HTR-8/SVneo (cell line): ENCODE measurements at places on chromosomes 4 and X.

DNA sequence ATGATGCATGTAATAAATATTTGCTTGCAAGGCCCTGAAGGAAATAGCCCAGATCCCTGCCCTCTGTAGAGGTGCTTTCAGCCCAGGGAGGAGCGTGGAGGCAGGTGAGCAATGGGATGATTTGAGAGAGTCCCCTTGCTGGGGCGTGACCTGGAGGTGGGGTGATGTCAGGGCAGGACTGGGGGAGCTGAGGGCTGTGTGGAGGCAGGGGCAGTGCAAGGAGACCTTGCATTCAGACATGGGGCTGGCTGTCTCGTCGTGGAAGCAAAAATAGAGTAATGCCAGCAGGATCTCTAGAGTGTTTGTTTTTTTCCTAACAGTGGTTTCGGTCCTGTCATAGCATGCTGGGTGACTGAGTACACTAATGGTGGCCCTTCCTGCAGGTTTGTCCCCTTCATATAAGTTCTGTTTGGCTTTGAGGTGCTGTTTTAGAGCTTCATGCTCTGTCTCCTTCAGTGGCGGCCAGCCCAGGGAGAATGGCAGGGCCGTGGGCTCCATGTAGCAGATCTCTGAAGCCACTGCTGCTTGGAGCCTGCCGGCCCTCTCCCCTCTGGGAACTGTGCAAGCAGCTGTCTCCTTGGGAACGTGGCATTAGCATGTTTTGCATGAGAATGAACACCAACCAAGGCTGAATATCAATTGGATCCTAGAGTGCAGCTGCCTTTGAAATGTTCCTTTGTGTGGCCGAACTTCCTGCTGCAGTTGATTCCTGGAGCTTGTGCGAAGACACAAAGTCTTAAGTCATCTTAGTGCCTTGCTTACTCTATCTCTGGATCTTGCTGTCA, 39.3 kb upstream of the CLDN34 start:
- no peak for DNase-seq

DNA sequence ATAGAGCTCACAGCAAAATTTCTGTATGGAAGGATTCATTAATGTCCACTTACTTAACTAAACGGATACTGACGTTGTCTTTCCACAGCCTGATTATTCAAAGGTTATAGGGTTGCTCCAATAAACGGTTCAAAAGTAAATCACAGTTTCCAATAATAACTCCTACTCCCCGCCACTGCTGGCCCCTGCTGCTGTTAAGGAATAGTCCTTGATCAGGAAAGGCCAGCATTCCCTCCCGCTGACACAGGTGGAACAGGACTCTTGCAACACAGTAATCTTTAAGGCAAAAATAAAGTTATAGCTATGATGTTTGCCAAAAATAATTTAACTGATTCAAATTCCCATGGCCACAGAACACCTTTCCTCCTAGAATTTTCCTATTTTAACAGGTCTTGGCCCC, 53.9 kb downstream of the FAT1 start:
- no peak for DNase-seq

DNA sequence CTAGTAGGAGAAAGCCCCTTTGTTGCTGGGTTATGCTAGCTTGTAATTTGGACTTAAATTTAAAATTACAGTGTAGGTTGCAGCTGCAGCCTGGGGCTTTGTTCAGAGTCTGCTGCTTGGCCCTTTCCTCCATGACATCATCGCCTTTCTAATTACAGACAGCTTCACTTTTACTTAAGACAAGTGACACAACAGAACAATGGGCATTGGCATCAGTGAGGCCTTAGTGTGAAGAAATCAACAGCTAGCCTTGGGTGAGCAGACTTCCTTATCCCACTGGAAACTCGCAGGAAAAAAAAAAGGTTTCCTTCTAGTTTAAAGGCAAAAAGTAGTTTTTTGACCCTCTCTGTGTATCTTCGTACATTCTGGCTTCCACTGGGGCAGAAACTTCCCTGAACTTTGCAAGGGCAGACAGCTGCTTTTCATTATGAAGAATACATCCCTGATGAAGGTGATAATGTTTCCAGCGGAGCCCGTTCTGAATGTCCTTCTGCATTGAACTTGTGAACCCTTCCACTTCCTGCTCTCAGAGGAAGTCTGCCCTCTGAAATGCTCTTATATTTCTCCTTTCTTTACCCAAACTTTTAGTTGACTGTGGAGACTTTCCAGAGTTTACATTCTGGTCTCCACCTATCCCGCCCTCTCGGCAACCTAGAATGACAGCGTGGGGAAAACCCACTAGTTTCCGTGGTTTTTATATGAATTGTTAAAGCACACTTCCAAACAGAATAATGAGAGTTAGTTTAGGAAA, 123.2 kb upstream of the FAM9C start:
- DNase-seq, result no peak

- peak; percentile 78 for DNase-seq
Observed at GRCh38 chr4:128571747-128572146, 237.8 kb upstream of the JADE1 start.

GRCh38 chr4:54783402-54784110, 125.8 kb downstream of the KIT start:
- DNase-seq, result no peak

GRCh38 chr4:915041-915474, 17.1 kb downstream of the GAK start:
- DNase-seq, result no peak

DNA sequence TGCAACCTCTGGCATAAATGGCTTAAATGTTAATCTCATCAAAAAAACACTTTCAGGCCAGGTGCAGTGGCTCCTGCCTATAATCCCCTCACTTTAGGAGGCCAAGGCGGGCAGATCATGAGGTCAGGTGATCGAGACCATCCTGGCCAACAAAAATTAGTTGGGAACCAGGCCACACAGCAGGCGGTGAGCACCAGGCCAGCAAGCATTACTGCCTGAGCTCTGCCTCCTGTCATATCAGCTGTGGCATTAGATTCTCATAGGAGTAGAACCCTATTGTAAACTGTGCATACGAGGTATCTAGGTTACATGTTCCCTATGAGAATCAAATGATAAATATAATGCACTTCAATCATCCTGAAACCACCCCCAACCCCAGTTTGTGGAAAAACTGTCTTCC, 125.8 kb downstream of the LRBA start:
- no peak for DNase-seq

GRCh38 chrX:49186125-49187027, at the start of gene PRICKLE3:
PRICKLE3 (minus strand) TSS chrX:49186373; CDS start chrX:49186297, 76 bp downstream.
- peak; percentile 45 for DNase-seq

GRCh38 chr4:140244328-140244727, 90.3 kb upstream of the MAML3 start:
- DNase-seq, result no peak

DNA sequence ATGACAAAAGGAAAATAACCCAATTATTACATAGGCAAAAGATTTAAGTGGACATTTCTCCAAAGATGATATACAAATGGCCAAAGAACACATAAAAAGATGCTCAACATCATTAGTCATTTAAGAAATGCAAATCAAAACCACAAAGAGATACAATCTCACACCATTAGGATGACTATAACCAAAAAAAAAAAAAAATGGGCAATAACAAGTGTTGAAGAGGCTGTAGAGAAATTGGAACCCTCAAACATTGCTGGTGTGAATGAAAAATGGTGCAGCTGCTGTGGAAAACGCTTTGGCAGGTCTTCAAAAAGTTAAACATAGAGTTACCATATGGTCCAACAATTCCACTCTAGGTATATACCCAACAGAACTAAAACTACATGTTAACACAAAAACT, 5.6 kb upstream of the PRDX4 start:
- DNase-seq, result no peak

GRCh38 chrX:4185086-4185485, 471.6 kb upstream of the PRKX start:
- no peak for DNase-seq

DNA sequence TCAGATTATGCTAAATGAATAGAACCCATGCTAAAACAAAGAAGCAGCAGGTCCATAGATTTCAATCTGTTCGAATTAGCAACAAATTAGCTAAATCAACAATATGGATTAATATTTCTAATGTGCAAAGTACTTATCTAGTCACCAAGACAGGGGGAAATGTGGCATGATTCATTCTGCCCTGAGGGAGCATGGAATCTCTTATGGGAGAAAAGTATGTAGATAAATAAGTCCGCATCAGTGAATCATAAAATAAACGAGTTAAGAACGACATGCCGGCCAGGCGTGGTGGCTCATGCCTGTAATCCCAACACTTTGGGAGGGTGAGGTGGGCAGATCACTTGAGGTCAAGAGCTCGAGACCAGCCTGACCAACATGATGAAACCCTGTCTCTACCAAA, 102.1 kb downstream of the ANOS1 start:
- peak; percentile 8 for DNase-seq

- DNase-seq, result no peak
Observed at GRCh38 chr4:1471443-1472147, 65.4 kb upstream of the NKX1-1 start.

DNA sequence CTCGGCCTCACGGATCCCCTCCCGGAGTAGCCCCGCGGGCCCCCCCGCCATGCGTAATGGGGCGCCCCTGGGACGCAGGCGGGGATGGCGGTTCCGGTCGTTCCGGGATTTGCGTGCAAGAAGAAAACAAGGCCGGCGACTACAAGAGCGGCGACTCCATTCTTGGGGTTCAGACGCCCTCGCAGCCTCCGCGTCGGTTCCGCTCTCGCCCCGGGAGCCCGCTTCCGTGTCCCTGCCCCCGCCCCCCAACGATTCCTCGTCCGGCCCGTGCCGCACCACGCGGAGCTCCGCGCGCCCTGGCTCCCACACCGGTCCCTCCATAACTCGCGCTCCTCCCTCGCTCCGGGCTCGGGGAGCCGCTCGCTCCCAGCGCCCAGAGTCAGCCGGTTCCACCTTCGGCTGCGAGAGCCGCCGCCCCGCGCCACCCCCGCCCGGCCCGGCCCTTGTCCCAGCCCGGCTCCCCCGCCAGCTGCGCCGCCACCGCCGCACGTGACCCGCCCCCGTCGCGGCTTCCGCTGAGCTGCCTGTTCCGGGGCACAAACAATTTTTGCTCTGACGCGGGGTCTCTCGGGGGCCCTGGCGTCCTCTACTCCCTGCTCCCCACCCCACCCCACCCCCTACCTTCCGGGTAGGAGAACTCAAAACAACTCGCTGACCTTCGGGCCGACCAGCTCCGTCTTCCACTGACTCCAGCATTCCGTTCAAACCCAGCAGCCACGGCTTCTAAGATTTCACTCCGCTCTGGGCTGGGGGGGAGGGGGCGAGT, 78.8 kb upstream of the BCOR start:
- no peak for DNase-seq

DNA sequence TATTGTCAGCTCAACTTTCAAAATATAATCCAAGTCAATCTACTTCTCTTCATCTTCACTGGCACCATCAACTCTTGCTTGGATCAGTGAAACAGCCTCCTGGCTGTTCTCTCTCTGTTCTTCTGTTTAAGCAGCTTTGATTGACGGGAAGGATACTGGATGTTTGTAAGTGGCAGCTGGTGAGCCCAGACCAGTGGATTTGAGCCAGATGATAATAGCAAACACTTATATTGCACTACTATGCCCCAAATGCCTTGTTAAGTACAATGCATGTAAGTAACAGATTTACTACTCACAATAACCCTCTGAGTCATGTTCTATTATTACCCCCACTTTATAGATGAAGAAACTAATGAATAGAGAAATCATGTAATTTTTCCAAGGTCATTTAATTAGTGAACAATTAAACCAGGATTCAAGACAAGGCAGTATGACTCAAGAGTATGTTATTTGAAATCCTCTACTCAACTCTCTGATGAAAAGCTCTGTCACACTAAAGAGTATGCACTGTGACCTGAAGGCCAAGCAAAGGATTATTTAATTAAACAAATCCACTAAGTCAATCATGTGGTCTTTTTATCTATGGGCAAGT, 44.8 kb downstream of the SPANXN3 start:
- no peak for DNase-seq

GRCh38 chrX:38652934-38653442, 91.6 kb downstream of the TSPAN7 start:
- no peak for DNase-seq

DNA sequence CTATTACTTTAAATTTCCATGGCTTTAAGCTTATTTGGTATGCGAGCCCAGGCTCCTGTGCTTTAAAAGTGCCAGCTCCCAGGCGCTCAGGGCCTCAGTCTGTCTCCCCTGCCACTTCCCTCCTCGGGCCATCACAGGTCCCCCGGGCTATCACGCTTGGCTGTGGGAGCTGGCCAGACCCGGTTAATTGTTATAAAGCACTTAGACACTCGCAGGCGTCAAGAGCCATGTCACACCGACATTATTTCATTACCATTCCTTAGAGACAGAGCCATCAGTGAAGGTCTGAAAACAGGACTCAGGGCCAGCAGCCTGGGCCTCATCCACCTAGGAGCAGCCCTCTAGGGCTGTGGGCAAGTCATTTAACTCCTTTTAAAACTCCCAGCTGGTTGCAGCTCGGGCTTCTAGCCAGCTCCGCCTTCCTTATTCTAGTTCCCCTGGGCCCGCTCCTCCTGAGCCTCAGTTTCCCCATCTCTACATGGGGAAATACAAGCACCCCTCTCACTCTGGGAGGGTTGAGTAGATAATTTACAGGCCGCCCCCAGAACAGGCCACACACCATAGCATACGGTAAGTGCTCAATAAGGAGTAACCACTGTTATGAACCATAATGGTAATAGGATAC, 99.0 kb downstream of the HMX1 start:
- DNase-seq, result no peak

GRCh38 chr4:87313756-87314155, 8.9 kb downstream of the HSD17B13 start:
- DNase-seq, result no peak

GRCh38 chr4:111453216-111453615, 692.0 kb upstream of the FAM241A start:
- DNase-seq, result no peak

GRCh38 chr4:1948892-1949436, 59.8 kb downstream of the NELFA start:
- DNase-seq, result no peak

DNA sequence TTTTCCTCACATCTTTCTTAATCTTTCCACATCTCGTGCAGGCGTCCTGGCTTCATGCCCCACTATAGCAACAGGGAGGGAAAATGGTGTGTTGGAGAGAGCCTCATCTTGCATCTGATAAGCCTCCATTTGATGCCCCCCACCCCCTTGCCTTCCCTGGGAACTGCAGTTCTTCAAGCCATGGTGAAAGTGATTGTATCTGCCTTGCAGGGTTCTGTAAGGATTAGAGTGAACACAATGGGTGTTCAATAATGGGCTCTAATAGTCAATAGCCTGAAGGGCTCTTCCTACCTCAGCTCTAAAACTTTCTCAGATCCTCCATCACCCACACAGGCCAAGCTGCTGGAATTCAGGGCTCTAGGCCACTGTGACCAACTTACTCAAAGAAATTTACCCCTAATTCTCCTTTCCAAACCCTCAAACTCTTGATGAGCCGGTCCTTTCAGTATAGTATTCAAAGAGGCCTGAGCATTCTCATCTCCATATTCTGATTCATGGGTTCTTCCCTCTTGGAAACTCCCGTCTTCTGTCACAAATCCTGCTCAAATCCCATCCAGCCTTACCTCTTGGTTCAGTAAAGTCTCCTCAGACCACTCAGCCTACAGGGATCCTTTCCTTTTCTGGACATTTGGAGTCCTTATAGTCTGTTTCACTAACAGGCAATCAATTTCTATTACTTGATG, 128.3 kb upstream of the TRIM2 start:
- DNase-seq, result no peak

- DNase-seq, result no peak
Observed at GRCh38 chrX:104270916-104271512, 16.3 kb upstream of the ESX1 start.
